ENCODE measurements at places on chromosomes 2 and 18.

DNA sequence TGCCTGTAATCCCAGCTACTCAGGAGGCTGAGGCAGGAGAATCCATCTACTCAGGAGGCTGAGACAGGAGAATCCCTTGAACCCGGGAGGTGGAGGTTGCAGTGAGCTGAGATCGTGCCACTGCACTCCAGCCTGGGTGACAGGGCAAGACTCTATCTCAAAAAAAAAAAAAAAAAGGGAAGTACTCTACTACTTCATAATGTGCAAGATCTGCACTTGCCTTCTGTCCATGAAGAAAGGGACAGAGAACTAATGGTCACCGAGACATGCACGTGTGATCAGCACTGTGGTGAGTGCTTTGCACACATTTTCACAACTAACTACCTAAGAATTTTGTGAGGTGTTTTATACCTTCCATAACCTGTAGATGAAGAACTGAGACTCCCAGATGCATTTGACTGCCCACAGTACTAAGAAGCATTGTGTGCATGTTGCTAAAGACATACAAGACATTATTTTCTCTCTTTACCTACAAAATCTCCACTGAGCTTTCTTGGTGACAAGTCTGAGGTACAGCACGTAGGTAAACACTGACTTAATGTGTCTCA, 784.8 kb upstream of the ID2 start:
- DNase-seq, result no peak

DNA sequence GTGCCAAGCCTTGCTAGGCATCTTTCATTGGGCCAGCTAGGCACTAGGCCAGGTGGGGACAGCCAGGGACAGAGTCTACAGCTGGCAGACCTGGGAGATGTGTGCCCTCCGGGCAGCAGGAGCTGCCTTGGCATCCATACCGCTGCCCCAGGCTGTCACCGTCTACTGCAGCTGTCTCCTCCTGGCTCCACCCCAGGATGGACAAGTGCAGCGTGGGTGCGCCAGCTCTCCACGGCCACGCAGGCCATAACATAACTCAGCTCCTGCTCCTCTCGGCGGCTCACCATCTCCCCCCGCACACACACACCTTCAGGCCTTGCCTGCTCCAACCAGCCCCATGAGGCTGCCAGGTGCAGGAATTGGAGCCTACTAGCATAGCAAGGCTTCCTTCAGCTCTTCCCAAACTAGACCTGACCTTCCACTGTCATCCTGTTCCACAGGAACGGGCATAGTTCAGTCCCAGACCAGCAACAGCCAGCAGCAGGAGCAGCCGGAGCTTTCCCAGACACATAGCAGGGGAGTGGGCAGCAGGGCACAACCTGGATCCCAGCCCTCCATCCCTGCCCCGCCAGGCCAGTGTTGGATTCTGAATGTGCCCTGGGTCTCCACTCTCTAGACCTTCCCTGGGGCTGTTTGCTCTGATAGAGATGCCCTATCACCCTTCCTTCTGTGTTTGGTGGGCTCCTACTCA, 2.5 kb upstream of the ADRA2B start:
- DNase-seq, result no peak

- no peak for DNase-seq
Measured at GRCh38 chr2:158120102-158120501, 18.4 kb downstream of the UPP2 start.

DNA sequence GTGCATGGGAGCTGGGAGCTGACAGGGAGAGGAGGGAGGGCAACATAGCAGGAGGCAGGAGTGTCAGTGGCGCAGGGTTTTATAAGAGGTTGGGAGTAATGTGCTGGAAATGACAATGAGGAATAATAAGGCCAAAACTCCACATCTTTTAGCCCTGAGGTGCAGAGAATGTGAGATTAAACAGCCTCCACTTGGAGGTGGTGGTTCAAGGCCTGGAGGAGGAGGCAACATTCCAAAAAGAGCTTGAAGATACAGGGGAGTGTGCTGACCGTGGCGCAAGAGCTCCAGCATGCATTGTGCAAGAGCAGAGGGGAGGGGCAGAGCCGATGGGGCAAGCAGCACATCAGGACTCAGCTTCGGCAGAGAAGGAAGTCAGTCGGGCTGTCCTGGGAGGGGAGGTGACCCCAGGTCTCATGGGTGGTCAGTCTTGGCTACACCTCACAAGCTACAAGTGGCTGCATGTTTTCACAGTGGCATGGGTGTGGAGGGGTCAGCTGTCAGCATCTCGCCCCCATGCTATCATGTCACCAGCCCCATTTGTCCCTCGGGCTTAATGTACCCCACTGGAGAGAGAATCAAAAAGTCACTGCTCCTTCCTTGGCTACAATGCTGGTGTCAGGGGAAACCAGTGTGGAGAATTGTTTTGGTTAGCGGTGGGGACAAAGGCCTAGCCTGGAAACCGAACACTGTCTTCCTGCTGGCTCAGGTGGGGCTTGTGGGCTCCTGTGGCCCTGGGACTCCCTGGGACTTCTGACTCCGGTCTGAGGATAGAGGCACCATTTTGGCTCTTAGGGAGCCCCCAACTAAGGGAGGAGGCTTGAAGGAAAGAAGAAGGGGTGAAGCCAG, 208.0 kb downstream of the ZFP36L2 start:
- no peak for DNase-seq

- no peak for DNase-seq
Measured at GRCh38 chr2:215418064-215418963, 17.6 kb downstream of the FN1 start.

DNA sequence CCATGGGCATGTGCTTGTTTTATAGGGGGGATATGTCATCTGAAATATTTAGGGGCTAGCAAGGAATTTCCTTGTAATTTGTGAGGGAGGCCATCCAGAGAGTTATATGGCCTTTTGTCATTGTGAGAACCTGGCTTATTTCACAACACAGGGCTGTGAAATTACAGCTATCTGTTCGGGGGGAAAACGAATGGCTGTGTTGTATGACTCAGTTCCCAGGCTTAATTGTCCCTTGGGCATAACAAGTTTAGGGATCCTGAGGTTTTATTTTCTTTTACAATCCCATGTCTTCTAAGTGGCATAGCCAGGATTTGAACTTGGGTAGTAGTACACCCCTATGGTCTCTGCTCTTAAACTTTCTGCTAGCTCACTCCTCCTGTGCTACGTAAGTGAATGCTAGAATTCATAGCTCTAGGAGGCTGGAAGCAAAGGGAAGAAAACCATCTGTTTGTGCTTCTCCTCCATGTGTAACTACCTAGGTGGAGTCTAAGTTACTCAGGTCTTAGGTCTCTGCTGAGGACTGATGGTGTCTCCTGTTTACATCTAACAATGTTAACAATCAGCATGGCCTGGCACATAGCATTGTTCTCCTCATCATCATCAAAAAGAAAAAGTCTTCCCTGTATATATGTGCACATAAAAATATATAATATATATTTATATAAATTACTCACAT, 53.8 kb downstream of the SKA1 start:
- DNase-seq, result no peak

DNA sequence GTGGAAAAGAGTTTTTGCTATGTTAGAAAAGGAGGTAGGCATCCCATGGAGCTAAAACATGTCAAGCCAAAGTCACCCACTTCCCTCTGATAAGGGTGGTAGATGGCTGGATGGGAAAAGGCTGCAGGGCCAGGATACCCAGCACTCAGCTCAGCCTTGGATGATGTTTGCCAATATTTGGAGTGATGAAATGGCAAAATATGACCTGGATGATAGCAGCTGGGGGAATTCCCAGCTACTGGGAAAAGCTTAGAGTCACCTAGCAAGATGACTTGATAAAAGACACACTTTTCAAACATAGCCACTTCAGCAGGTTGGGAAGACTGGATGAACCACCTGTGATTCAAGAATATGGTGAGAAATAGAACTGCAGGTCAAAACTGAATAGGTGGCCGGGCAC, 10.1 kb downstream of the RFX8 start:
- DNase-seq, result no peak

- DNase-seq, result no peak
Measured at GRCh38 chr2:26479131-26479788, 1.3 kb upstream of the OTOF start.

- DNase-seq, result no peak
Measured at GRCh38 chr18:21502661-21503060, 97.8 kb downstream of the ESCO1 start.

- no peak for DNase-seq
Measured at GRCh38 chr18:3162181-3162580, 57.6 kb downstream of the MYOM1 start.

DNA sequence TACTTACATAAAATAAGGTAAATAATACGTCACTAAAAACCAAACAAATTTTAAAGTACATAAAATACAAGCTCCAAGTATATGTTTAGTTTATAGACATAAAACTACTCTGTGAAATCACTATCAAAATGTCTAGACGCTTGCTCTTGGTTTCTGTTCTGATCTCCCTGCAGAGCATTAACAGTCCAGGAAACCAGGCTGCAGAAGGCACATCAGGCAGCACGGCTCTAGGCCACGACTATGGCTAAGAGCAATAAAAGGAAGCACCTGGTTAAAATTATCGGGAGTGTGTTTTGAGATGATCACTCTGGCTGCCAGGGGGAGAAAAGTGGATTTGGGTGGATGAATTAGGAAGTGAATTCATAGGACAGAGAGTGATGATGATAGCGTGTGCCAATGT, 196.0 kb upstream of the SPHKAP start:
- DNase-seq, result no peak

GRCh38 chr2:105076121-105076520, 38.3 kb downstream of the MRPS9 start:
- DNase-seq, result no peak

- no peak for DNase-seq
Measured at GRCh38 chr2:197128126-197128525, 182.5 kb downstream of the ANKRD44 start.

DNA sequence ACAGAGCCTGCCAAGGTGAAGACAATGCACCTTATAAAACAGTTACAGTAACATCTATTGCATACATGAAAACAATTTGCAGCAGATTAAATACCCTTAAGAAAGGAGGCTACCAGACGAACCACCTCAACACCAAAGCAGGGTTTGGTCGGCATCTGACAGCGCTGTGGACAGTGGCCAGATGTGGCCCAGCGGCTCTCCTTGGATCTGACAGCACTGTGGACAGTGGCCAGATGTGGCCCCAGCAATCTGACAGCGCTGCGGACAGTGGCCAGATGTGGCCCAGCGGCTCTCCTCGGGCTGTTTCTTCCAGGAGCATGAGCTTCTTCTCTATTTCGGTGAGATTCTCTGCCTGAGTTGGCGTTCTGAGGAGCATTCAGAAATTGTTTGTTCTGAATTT, 211.6 kb downstream of the ANKRD30B start:
- DNase-seq, result no peak

DNA sequence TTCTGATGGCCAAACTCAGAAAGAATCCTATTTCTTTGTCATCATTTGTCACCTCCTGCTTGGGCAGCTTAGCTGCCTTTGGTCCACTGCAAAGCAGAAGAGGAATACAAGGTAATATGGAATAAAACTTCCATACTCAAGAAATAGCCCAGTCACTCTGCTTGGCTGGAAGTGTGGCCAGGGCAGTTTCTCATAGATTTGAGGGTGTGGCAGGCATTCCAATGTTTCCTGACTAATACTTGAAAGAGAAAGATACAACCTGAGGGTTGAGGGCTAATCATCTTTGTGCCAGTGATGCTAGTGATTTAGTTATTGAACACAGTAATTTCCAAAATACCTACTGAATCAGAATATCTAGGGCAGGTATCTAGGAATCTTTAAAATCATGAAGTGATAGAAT, 83.1 kb downstream of the FAM161A start:
- no peak for DNase-seq

GRCh38 chr2:62741954-62742722, 36.6 kb downstream of the EHBP1 start:
- no peak for DNase-seq

- DNase-seq, result no peak
Measured at GRCh38 chr18:10130606-10131005, 216.8 kb downstream of the VAPA start.

DNA sequence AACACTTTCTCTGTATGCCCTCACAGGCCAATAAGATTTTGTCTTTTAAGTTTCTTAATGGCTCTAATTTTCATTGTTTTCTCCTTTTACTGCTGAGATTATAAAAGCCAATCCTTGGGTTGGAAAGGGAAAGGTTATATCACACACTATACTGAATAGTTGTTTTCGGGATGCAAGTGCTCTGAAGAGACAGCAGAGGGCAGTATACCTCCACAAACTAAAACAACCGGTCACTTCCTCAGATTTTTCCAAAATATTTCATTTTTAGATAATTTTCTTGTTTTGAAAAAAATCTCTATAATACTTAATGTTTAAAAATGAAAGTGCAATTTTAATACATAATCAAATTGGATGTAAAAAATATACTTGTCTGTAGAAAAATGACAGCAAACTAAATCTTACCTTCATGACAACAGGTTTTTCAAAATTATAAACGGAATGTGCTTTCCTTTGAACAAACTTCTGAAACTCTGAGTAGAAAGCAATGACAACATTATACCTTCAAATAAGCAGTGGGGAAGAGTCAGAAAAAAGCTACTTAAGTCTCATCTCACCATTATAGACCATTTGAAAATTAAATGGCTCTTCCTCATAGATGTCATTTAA, 82.7 kb downstream of the ORC4 start:
- peak; percentile 20 for DNase-seq

DNA sequence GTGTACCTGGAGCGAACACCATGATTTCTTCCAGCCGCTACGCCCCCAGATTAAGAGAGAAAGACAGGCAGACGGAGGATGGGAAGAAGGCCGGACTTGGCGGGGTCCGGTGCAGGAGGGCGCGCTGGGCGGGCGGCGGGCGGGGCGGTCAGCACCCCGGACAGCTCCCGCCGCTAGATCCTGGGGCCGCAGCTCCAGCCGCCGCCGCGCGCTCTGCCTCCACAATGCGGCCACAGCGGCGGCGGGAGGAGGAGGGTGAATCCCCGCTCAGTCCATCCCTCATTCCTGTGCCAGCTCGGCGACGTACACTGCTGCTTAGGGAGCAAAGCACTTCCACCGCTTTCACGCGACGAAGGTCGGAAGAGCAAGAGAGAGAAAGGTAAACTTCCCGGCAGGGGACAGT, at the start of gene AKAIN1:
TSS of gene AKAIN1 (minus strand) at position 226 of the 403 bp plus-strand sequence. CDS start at position 22, 204 bp downstream.
- DNase-seq, result no peak

- no peak for DNase-seq
Measured at GRCh38 chr2:224442071-224442967, 40.4 kb upstream of the FAM124B start.

All from NCI-H1930 (cell line).